ENCODE measurements at places on chromosomes 16 and 17.

DNA sequence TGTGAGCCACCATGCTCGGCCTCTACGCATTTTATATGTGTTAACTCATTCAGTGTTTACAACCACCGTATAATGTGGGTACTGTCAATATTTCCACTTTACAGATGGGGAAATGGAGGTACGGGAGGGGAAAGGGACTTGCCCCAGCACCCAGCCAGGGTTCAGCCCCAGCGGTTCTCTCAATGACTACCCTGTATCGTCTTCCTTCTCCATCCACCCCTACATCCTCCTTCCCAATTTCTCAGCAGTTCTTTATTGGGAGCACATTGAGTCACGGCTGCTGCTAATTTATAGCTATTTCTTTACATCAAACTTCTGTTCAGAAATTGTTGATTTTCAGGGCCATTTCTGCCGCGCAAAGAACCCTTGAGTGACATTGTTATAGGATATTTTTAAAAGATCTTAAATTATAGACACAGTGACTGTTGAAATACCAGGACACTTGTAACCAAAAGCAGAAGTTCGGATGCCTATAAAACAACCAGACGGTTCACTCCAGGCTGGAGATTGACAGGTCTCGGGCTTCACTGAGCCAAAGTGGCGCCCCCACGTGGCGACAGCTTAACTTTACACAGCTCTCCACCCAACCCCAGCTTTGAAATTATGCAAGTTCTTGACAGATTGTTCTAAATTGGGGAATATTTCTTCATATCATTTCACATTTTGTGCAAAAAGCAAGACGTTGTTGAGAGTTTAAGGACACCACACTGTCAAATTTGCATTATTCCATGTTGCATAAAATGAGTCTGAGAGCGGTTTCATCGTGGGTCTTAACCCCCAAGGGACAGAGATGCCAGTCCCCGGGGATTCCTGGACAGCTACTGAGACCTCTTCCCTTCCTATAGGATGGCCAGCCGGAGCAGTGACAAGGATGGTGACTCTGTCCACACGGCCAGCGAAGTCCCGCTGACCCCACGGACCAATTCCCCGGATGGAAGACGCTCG, 11.8 kb downstream of the SYT17 start:
- peak; percentile 63 for DNase-seq

DNA sequence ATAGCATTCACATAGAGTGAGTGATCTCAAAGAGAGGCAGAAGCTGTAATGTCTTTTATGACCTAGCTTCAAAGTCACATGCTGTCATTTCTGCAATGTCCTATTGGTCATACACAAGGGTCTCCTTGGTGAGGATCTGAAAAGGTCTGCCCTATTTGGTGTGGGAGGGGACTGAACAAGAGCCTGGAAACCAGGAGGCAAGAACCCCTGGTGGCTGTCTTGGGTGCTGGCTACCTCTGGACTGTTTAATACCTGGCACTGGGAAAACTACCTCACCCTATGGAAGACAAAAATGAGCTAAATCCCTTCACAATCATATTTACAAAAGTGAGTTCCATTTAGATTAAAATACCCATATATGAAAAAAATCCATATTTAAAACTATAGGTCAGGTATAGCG, 9.0 kb downstream of the KCTD13 start:
- no peak for DNase-seq

GRCh38 chr17:81509972-81510784, 2.4 kb downstream of the ACTG1 start:
- DNase-seq, result no peak

DNA sequence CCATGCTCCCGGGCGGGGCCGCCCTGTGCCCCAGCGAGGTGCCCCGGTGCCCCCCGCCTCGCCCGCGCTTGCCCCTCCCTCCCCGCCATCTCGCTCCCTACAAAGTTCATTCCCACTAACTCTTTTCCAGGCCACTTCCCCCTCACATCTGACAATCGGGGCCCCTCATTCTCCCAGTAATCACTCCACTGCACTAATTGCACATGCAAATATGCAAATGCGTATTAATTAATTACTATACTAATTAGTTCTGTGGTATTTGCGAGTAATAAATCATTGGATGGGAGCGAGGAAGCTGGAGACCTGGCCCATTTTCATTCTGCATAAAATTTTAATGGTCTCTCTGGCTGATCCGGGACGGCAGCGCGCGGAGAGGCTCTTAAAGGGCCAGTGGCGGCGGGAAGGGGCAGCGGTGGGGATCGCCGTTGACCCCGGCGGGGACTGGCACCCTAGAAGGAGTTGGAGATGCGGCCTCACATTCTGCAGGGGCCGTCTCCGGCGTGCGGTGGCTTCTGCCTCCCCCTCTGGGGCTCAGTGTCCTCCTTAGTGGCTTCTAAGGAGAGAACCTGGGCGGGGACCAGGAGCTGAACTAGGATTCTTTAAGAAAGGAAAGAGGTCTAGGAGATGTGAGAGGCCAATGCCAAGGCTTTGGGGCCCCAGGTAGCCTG, 8.4 kb upstream of the PPP1R1B start:
- no peak for DNase-seq

DNA sequence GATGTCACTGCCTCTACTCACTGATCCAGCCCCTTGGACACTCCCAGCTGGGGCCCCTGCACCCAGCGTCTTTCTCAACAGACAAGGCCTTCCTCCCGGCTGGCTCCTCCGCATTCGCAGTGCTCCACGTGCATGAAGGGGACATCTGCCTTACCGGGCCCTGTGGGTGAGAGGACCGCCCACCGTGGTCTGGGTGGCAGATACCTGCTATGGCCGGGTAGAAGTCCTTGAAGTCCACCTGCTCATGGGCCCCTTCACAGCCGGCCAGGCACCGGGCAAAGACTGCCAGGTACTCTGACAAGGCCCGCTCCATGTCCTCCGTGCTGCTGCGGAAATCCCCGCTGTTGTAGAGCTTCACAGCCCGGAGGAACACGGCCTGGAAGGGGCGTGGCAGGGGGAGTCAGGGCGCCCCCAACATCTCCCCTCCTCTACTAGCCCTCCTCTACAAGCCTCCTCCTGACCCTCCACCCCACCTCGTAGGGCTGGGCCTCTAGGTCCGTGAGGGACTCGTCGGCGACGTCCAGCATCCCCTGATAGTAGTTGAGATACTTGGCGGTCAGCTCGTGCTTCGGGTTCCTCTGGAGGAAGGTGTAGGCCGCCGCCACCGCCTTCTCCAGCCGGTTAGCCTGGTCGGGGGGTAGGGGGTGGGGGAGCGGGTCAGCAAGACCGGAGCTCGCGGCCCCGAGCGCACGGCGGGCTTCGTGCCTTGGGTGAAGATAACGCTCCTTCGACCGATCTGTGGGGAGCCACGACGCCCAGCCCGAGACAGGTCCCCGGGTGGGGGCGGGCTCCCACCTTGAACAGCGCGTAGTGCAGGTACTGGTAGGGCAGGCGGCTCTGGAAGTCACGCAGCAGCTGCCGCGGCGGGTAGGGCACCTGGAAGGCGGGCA, 845 bp downstream of the P3H4 start:
- DNase-seq, result no peak

GRCh38 chr17:2782055-2782454, 14.2 kb upstream of the RAP1GAP2 start:
- no peak for DNase-seq

DNA sequence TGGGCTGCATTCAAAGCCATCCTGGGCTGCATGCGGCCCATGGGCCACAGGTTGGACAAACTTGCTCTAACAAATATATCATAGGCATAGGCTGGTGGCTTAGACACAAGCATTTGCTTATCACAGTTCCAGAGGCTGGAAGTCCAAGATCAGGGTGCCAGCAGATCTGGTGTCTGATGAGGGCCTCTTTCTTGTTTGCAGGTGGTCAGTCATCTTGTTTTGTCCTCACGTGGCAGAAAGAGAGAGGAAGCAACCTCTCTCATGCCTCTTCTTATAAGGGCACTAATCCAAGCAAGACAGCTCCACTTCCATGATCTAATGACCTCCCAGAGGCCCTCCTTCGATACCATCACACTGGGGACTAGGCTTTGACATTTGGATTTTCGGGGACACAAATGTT, 238.7 kb upstream of the TNRC6C start:
- DNase-seq, result no peak

- no peak for DNase-seq
Observed at GRCh38 chr16:6012716-6013115, 915.1 kb upstream of the EEF2KMT start.

GRCh38 chr16:49183911-49184310, 97.7 kb downstream of the CBLN1 start:
- peak; percentile 57 for DNase-seq

GRCh38 chr17:35736236-35736635, 4.8 kb downstream of the RASL10B start:
- DNase-seq, result no peak

- no peak for DNase-seq
Observed at GRCh38 chr17:68782789-68783188, 172.4 kb downstream of the ABCA8 start.

DNA sequence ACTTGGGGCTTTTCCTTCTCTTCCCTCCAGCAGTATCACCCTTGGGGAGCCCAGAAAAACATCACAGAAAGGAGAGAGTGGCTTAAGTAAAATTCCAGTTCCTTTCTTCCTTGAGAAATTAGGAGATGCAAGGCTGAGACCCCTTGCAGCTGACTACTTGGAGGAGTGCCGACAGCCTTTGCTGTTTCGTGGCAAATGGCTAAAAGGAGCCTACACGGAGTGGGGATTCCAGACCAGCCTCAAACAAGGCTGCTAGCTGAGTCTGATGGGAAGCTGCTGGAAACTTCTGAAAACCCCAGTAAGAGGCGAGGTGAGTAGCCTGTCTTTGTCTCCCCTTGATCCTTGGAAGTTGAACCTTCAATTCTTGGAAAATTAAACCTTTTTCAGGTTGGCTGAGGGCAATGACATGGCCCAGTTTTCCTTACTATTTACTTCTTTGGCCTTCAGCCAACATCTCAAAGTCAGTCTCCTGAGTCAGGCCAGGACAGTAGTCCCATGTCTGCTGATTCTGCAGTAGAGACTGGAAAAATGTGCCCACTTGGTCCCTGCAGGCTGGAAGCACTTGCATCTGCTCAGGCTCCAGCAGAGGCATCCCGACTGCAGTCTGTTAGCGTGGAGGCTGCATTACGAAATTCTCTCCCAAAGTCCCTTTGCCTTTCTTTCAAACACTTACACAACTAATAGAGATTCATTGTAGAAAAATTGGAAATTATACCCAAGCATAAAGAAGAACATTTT, 23.4 kb downstream of the SMIM36 start:
- DNase-seq, result no peak

GRCh38 chr17:10628756-10629155, 28.4 kb downstream of the MYH3 start:
- no peak for DNase-seq

- DNase-seq, result no peak
Observed at GRCh38 chr17:79479876-79480275, 131.0 kb downstream of the RBFOX3 start.

DNA sequence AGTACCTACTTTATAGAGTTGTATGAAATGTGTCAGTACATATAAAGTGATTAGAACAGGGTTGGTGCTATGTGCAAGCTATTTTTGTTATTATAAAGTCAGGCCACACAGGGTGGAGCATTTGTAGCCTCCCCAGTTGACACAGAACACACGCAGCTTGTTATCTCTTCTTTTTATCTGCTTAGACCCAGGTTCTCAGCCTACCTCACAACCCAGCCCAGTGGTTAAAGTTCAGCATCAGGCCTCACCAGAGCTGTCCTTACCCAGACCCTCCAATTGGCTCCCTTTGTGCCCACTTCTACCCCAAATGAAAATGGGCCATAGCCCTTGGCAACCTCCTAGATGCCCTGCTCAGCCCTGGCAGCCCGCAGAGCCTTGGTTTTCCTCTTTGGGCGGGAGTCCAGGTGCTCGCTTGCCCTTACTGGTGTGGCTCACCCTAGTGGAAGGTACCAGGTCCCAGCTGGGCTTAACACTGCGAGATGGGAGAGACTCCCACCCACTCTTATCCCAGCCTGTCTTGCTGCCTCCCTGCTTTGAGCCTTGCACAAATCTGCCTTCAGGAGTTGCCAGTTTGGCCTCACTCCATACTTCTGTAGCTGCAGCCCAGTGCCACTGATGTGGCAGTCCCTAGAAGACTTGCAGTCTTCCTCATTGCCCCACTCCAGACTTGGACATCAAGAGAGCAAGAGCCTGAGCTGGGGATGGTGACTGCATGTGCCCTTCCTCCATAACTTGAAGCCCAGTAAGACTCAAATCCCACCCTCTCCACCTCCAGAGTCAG, 1.1 kb upstream of the PIGS start:
- no peak for DNase-seq

- no peak for DNase-seq
Observed at GRCh38 chr17:56739376-56739775, 94.3 kb downstream of the C17orf67 start.

GRCh38 chr16:88617268-88618031, 20.9 kb upstream of the IL17C start:
- DNase-seq, result peak; percentile 80

- no peak for DNase-seq
Observed at GRCh38 chr17:80395402-80396151, 19.4 kb upstream of the ENDOV start.

DNA sequence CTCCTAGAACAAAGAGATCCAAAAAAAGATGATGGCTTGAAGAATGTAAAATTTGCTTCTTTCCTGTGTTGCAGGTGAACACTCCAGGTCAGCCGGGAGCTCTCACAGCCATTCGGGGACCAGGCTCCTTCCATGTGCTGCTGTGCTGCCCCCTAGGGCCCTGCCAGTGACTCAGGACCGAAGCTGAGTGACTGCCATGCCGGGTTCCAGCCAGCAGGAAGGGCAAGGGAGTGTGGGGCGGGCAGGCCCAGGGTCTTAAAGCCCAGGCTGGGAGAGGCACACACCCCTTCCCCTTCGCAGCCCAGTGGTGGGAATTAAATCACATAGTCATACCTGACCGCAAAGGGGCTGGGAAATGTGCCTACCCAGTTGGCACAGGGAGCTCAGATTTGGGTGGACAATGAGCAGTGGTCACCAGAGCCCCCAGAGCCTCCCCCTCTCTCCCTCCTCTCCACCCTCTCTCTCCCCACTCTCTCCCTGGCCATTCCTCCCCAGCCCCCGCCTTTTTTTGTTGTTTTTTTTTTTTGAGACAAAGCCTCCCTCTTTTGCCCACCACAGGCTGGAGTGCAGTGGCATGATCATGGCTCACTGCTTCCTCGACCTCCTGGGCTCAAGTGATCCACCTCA, 11.5 kb downstream of the EPOP start:
- DNase-seq, result peak; percentile 77

- no peak for DNase-seq
Observed at GRCh38 chr17:78944956-78945355, 19.8 kb upstream of the TIMP2 start.

DNA sequence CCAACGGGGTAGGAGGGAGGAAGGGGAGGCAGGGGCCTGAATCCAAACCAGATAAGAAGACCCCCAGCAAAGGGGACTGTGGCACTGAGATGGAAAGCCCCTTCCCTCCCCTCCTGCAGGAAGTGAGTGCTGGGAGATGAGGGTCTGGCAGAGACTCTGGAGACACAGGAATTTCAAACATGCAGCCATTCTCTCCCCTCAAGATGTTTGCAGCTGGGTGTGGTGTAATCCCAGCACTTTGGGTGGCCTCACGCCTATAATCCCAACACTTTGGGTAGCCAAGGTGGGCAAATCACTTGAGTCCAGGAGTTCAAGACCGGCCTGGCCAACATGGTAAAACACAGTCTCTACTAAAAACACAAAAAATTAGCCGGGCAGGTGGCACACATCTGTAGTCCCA, 33.9 kb upstream of the FAAP100 start:
- no peak for DNase-seq

GRCh38 chr17:43562679-43563599, 16.8 kb upstream of the ETV4 start:
- no peak for DNase-seq

GRCh38 chr17:76333673-76334505, 19.8 kb downstream of the PRPSAP1 start:
- no peak for DNase-seq

GRCh38 chr16:1778200-1779179, 3.9 kb downstream of the SPSB3 start:
- DNase-seq, result no peak

Measured in NCI-H510A (cell line).